Type B pancreatic cell (in vitro differentiated cells): ENCODE measurements at places on chromosomes 4 and X. TPM values are rescaled to one million over a fixed set of nuclear protein-coding genes. Genes with fewer than 3 reads are reported as not detected.
A peak's percentile ranks its signal among the peaks of the same experiment; 100 is the strongest.

- no peak for DNase-seq
- peaks cover 49% of the 10 kb centered on the region for H3K27me3 ChIP-seq
- H3K4me3 ChIP-seq, result peak overlapping the region; percentile 85
- H3K27ac ChIP-seq, result peak overlapping the region; percentile 48
- H3K4me1 ChIP-seq, result peaks cover 14% of the 10 kb centered on the region
These were observed 1.4 kb upstream of the SLC34A2 start for GRCh38 chr4:25654031-25654970.

The C4orf17 gene
- not detected in 2 replicates for total RNA-seq

GRCh38 chr4:69057620-69058409 lies 38.5 kb upstream of the UGT2B7 start:
- peak overlapping the region; percentile 46 for H3K4me3 ChIP-seq
- peak overlapping the region; percentile 73 for H3K27ac ChIP-seq
- no peak for DNase-seq

GRCh38 chr4:131509521-131509920 lies 1639.6 kb upstream of the PCDH10 start:
- no peak overlapping the region for H3K4me3 ChIP-seq
- no peaks in the 10 kb centered on the region for H3K4me1 ChIP-seq
- no peaks in the 10 kb centered on the region for H3K27me3 ChIP-seq
- H3K36me3 ChIP-seq, result no peaks in the 10 kb centered on the region
- DNase-seq, result no peak

GRCh38 chrX:150692296-150692695 lies 900 bp upstream of the MTMR1 start:
- H3K27ac ChIP-seq, result peak overlapping the region; percentile 95
- H3K27me3 ChIP-seq, result no peaks in the 10 kb centered on the region
- peak overlapping the region; percentile 89 for H3K4me3 ChIP-seq
- DNase-seq, result no peak
- peaks cover 7% of the 10 kb centered on the region for H3K36me3 ChIP-seq

DNA sequence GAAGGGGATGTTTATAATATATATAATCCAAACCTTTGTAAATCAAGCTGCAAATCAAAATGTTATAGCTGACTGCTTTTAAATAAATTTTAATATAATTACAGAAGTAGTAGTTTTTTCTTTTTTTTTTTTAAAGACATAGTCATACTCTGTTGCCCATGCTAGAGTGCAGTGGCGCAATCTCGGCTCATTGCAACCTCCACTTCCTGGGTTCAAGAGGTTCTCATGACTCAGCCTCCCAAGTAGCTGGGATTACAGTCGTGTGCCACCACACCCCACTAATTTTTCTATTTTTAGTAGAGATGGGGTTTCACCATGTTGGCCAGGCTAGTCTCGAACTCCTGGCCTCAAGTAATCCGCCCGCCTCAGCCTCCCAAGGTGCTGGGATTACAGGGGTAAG lies 178.7 kb downstream of the FBXW7 start:
- peaks cover 8% of the 10 kb centered on the region for H3K4me1 ChIP-seq
- no peaks in the 10 kb centered on the region for H3K27me3 ChIP-seq
- no peak for DNase-seq
- no peak overlapping the region for H3K4me3 ChIP-seq
- H3K27ac ChIP-seq, result no peak overlapping the region

DNA sequence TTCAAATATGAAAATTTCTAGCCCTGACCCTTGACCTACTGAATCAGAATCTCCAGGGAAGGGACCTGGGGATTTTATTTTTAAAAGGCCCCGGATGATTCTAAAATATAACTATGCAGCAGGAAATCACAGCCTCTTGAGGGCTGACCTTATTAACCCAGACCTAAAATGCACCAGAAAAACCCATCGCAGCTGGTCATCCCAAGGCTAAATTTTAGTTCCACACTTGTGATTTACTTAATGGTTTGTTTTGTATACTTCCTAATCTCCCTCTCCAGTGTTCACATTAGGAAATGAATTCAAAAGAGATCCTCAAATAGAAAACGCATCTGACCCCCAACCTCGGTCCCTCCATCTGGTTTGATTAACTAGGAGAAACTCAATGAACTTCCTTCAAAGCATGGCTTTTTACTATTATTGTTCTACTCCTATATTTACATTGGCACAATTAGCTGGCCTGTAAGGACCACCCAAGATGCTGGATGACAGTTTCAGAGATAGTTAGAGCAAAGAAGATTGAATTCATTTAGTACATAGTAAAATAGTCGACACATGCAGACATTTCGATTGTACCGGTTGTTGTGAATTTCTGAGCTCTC lies 147.8 kb upstream of the MED14 start:
- H3K4me1 ChIP-seq, result peaks cover 6% of the 10 kb centered on the region
- H3K4me3 ChIP-seq, result no peak overlapping the region
- no peak for DNase-seq
- no peaks in the 10 kb centered on the region for H3K27me3 ChIP-seq

GRCh38 chr4:20512033-20512792 lies 188.0 kb upstream of the PACRGL start:
- no peaks in the 10 kb centered on the region for H3K36me3 ChIP-seq
- no peaks in the 10 kb centered on the region for H3K27me3 ChIP-seq
- H3K4me3 ChIP-seq, result no peak overlapping the region
- no peaks in the 10 kb centered on the region for H3K4me1 ChIP-seq
- no peak for DNase-seq
- no peak overlapping the region for H3K27ac ChIP-seq

DNA sequence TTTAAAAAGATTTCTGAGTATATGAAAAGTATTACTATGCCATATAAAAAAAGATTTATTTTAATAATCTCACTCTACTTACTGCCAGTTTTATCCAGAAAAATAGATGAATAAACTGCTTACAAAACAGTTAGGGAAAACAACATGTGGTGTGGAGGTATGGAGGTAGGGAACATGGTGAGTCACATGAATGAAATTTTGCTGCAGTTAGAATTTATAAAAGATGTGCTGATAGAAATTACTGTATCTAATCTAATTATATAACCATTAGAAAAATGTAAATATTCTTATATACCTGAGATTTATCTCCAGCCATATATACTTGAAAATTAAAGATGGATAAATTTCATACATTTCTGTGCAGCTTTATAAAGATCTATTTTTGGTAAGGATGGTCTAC lies 184.0 kb upstream of the ANK2 start:
- no peak overlapping the region for H3K4me3 ChIP-seq
- H3K4me1 ChIP-seq, result peaks cover 9% of the 10 kb centered on the region
- no peak for DNase-seq
- H3K36me3 ChIP-seq, result no peaks in the 10 kb centered on the region
- H3K27me3 ChIP-seq, result no peaks in the 10 kb centered on the region

- no peak for DNase-seq
- no peaks in the 10 kb centered on the region for H3K27me3 ChIP-seq
- peaks cover 11% of the 10 kb centered on the region for H3K4me1 ChIP-seq
- no peak overlapping the region for H3K27ac ChIP-seq
- H3K36me3 ChIP-seq, result no peaks in the 10 kb centered on the region
These were observed 654.3 kb upstream of the LCORL start for GRCh38 chr4:18675586-18676525.

DNA sequence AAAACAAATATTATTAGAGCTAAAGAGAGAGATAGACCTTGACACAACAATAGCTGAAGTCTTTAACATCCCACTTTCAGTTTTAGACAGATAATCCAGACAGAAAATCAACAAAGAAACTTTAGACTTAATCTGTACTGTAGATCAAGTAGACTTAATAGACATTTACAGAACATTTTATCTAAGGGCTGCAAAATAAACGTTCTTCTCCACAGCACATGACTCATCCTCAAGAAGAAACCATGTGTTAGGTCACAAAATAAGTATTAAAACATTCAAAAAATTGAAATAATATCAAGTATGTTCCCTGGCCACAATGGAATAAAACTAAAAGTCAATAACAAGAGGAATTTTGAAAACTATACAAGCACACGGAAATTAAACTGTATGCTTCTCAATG lies 1510.3 kb upstream of the PCDH10 start:
- no peak overlapping the region for H3K27ac ChIP-seq
- H3K4me3 ChIP-seq, result no peak overlapping the region
- no peaks in the 10 kb centered on the region for H3K27me3 ChIP-seq
- H3K4me1 ChIP-seq, result no peaks in the 10 kb centered on the region
- H3K36me3 ChIP-seq, result no peaks in the 10 kb centered on the region

DNA sequence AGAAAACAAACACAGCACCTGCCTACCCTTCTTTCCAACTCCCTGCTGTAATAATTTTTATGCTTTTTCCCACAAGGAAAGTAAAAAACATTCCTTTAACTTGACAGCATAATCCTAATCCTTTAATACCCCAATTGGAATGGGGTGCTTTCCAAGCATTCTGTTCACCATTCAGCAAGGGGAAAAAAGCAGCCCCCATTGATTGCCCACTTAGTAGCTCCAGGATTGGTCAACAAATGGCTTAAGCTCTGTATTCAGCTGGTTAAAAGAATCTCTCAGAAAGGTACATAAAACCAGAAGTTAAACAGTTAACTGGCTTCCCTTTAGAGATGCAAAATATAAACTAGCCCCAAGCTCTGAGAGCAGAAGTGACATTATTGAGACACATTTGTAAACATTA lies 194.8 kb upstream of the ATOH1 start:
- H3K4me3 ChIP-seq, result no peak overlapping the region
- no peak overlapping the region for H3K27ac ChIP-seq
- no peak for DNase-seq
- no peaks in the 10 kb centered on the region for H3K27me3 ChIP-seq

DNA sequence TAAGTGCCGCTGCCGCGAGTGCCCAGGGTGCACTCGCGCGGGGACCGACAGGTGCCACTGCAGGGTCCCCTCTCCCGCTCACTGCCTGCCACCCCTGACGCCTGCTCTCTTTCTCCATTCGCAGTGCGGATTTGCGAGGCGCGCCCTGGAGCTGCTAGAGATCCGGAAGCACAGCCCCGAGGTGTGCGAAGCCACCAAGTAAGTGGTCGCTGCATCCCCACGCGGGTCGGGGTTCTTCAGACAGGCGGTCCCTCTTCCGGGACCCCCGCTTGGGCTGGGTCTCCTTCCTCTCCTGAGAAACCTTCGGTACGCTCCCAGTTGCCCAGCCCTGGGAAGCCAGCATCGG lies 547 bp downstream of the GUCY1A1 start:
- H3K4me1 ChIP-seq, result peaks cover 4% of the 10 kb centered on the region
- peak overlapping the region; percentile 95 for H3K27ac ChIP-seq
- peak; percentile 72 for DNase-seq
- H3K4me3 ChIP-seq, result peak overlapping the region; percentile 97

GRCh38 chr4:178672512-178672911 lies 1230.3 kb upstream of the AGA start:
- no peak for DNase-seq
- H3K27me3 ChIP-seq, result no peaks in the 10 kb centered on the region
- H3K4me3 ChIP-seq, result no peak overlapping the region
- no peaks in the 10 kb centered on the region for H3K4me1 ChIP-seq
- H3K36me3 ChIP-seq, result no peaks in the 10 kb centered on the region

The SUPT20HL1 gene
- not detected in 2 replicates for total RNA-seq

- H3K27me3 ChIP-seq, result no peaks in the 10 kb centered on the region
- H3K4me1 ChIP-seq, result peaks cover 22% of the 10 kb centered on the region
- H3K36me3 ChIP-seq, result no peaks in the 10 kb centered on the region
These were observed 907 bp downstream of the LHFPL1 start for GRCh38 chrX:112678831-112679230.

DNA sequence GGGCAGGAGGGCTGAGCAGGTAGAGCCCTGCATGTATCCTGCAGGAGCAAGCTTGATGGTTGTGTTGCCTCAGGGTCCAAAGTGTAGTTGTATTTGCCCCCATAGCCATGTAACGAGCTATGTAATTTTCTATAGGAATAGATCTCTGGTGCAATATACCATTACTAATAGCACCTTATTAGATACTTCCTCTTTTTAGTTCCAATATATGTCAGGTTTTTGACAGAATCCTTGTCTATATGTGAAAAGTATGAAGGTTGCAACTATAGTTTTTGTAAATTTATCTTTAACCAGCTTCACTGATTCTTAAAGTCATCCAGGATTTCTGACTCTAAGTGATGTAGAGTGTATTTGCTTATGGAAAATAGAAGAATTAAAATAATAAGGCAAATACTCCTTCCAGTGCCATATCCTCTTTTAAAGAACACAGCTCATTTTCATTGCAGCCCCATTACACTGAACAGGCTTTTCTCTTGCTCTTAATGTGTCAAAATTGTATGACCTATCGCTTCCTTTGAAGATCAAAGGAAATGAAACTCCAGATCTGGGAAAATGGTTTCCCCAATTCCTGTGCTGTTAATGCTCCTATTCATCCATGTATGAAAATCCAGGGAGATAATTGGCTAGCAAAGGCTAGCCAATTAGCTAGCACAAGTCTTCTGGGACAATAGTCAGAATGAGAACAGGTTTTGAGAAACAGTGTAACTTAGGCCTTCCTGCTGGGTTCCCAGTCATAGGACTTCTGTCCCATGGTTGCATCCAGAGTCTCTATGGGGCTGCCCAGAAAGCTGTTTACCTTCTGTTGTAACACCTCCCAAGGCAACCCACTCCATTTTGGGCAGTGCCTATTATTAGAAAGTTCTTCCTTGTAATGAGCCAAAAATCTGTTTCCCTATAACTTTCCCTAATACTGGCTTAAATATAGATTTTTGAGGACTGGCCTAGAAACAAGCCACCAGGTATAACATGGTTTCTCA lies 90.6 kb downstream of the TSPAN7 start:
- no peak overlapping the region for H3K27ac ChIP-seq
- H3K27me3 ChIP-seq, result no peaks in the 10 kb centered on the region
- no peaks in the 10 kb centered on the region for H3K4me1 ChIP-seq
- H3K36me3 ChIP-seq, result no peaks in the 10 kb centered on the region
- no peak for DNase-seq
- no peak overlapping the region for H3K4me3 ChIP-seq

- no peaks in the 10 kb centered on the region for H3K36me3 ChIP-seq
- no peak for DNase-seq
- no peaks in the 10 kb centered on the region for H3K27me3 ChIP-seq
- no peak overlapping the region for H3K4me3 ChIP-seq
- no peak overlapping the region for H3K27ac ChIP-seq
These were observed 4.3 kb downstream of the CHIC2 start for GRCh38 chr4:54060116-54060515.

The MAGEA10 gene
- not detected in 2 replicates for total RNA-seq

GRCh38 chr4:174517502-174518445 lies 4.5 kb downstream of the HPGD start:
- no peak overlapping the region for H3K27ac ChIP-seq
- H3K4me3 ChIP-seq, result no peak overlapping the region
- no peaks in the 10 kb centered on the region for H3K36me3 ChIP-seq
- H3K27me3 ChIP-seq, result peaks cover 20% of the 10 kb centered on the region
- DNase-seq, result no peak

DNA sequence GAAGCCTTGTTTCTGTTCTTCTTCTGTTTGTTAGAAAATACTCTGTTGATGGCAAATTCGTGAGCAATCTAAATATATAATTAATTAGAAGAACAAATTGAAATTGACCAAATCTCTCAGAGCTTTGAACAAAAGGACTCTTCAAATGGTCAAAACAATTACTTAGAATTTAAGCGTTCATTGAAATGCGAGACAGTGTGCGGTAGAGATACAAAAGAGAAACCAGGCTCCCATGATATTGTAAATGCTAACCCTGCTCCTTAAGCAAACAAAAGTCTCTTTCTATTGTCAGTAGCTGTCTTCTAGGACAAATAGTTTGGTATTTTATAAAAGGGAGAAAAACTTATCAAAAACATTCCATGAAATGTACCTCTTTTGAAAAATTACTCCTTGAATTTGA lies 453.4 kb upstream of the MAGEB2 start:
- no peak overlapping the region for H3K4me3 ChIP-seq
- H3K36me3 ChIP-seq, result no peaks in the 10 kb centered on the region
- H3K4me1 ChIP-seq, result peaks cover 3% of the 10 kb centered on the region
- no peak for DNase-seq

The GLRA3 gene
- 0.60 and 0.64 TPM in 2 replicates for total RNA-seq

GRCh38 chr4:42397635-42398170 lies 415 bp downstream of the SHISA3 start:
- H3K4me1 ChIP-seq, result peaks cover 25% of the 10 kb centered on the region
- peaks cover 82% of the 10 kb centered on the region for H3K27me3 ChIP-seq
- no peak overlapping the region for H3K27ac ChIP-seq
- DNase-seq, result no peak
- no peaks in the 10 kb centered on the region for H3K36me3 ChIP-seq
- peak overlapping the region; percentile 90 for H3K4me3 ChIP-seq

The RBM10 gene
- total RNA-seq, result 46.7 and 61.9 TPM in 2 replicates
